Skeletal muscle cell (primary cell): ENCODE measurements at places on chromosomes 4 and X.

GRCh38 chr4:165440415-165441158, 61.8 kb downstream of the CPE start:
- peak; percentile 70 for DNase-seq

- DNase-seq: no peak
Observed at GRCh38 chr4:36338973-36339372, 57.6 kb downstream of the DTHD1 start.

- no peak for DNase-seq
Observed at GRCh38 chr4:113065629-113066028, 16.2 kb downstream of the ANK2 start.

- DNase-seq: no peak
Observed at GRCh38 chr4:10278071-10278470, 161.5 kb upstream of the WDR1 start.

GRCh38 chr4:105451346-105451745, 22.5 kb downstream of the PPA2 start:
- no peak for DNase-seq

GRCh38 chr4:41799126-41799525, 50.6 kb upstream of the PHOX2B start:
- DNase-seq: no peak

- DNase-seq: no peak
Observed at GRCh38 chrX:134679221-134679620, 20.9 kb upstream of the PLAC1 start.

DNA sequence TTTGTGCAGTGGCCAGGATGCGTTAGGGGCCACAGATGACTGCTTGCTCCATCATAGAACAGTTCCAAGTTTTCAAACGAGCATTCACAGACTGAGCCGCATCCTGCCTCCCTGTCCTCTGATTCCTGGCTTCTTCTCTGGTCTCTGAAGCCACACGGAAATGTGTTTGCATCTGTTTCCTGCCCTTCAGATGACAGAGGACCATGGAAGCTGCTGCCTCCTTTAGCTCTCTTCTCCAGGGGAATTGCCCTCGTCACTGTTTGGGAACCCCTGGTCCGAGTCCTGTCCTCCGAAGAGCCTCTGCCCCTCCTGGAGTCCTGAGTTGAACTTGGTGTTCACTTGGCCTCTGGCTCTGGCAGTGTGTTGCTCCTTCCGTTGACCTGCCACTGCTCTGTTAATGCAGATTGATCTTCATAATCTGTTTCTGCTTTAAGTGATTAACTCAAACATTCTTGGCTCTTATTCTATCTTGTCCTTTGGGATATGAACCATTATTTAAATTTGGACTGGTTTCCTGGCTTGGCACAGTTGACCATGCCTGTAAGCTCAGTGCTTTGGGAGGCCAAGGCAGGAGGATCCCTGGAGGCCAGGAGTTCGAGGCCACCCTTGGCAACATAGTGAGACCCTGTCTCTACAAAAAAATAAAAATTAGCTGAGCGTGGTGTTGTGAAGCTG, 96.0 kb downstream of the PTTG2 start:
- no peak for DNase-seq

DNA sequence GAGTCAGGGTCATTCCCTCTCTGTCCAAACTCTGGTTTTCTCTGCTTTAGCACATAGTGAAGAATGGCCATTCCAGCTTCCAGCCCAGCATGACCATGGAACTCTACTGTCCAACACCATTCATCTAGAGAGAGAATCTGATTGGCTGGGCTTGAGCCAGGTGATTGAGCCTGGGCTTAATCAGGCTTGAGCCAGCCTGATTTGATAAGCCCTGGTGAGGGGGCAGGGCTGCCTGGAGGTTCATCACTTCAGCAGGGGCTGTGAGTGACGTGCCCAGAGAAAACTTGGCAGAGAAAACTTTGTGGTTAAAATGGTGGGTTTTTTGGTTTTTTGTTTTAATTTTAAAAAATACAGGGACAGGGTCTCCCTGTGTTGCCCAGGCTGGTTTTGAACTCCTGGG, 62.5 kb downstream of the KIAA0232 start:
- no peak for DNase-seq

DNA sequence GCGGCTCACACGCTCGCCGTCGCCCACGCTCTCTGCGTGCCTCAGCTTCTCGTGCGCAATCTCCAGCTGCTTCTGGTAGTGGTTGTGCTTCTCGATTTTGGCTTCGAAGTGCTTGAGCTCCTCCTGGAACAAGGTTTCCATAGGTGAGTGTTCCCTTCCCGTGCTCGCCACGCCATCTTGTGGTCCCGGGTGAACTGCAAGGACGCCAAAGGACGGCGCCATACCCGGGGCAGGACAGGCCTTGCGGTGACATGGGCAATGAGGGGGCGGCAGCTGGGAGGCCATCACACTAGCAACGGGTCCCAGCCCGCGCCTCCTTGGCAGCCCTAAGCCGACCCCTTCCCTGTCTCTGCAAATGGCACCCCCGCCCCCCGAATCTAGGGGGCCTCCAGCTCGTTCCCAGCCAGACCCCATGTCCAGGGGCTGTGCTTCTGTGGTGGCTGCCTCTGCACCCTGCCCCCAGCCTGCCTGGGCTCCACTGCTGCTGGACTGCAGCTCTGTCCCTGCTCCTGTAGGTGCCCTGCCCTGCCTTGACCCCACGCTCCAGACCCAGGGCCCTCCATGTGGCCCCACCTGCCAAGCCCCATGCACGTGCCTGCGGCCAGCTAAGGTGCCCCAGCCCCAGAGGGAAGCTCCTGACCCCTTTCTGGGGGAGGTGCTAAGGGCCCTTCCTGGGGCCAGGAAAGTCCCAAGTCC, 17.3 kb downstream of the LRPAP1 start:
- no peak for DNase-seq

- no peak for DNase-seq
Observed at GRCh38 chr4:182968917-182969650, 51.9 kb upstream of the DCTD start.
